ENCODE measurements at places on chromosomes 3 and 15.
A peak's percentile ranks its signal among the peaks of the same experiment; 100 is the strongest.

- peak; percentile 64 for DNase-seq
Measured at GRCh38 chr15:65414841-65415621, 7.7 kb downstream of the IGDCC4 start.

DNA sequence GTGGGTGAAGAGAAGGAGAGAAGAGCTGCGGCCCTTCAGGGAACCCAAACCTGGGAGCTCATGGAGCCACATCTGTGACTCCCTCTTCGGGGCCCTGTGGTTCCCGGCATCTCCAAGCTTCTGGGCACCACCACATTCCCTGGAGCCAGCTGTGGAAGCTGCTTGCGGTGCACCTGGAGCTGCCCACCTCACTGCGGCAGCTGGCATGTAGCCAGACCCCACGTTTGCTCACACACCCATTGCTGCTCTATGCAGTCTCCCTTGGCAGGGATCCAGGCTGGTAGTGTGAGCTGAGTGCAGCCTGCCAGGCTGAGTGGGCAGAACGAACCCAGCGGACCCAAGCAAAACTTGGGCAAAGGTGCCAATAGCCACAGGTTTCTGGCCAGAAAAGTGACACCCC is 16.8 kb upstream of the PLA2G4E start:
- no peak for DNase-seq

- no peak for DNase-seq
Measured at GRCh38 chr3:72593881-72594397, 254.3 kb downstream of the SHQ1 start.

DNA sequence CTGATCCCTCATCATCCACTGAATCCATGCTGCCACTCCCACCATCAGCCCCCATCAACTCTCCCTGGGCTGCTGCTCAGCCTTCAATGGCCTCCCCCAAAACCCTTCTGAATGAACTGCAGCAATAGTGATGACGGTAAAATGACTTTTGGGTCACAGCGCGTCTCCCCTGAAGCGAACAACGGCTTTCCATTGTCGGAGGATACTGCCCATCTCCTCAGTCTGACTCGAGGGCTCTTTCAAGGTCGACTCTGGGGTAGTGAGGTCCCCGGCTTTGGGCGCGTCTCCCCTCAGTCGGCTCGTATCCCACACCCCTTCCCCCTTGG is 57.2 kb upstream of the ZBTB38 start:
- no peak for DNase-seq

DNA sequence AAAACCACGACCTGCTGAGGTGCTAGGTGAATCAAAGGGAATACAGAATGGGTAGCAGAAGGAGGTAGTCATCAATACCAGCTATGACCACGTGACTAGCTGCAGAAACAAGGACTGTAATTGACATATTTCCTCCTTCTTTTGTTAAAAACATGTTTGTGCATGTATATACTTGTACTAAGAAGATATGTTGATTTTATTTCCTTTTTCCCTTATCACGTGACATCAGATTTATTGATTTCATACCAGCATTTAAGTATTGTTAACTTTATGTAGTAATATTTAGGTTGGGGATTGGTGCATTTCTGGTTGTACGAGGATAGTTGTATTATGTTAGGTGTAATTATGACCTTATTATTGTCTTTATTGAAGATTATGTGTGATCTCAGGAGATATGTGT is 36.2 kb downstream of the PEX5L start:
- no peak for DNase-seq

DNA sequence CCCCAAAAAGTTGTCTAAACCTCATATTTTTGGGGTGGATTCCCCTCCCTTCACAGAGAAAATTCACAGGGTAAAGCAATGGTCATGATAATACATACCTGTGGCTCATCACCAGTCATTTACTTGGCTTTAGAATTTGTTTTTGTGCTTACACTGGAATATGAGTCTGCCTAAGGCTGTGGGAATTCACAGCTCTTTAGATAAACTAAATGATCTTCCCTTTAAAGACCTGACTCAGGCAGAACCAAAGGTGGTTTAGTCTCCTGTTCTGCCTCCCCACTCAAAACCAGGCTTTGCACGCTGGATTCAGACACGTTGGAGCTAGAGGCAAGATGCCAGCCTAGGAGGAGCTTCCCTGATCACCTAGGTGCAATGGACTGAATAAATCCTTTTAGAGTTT is 40.3 kb upstream of the BNC1 start:
- DNase-seq = no peak

DNA sequence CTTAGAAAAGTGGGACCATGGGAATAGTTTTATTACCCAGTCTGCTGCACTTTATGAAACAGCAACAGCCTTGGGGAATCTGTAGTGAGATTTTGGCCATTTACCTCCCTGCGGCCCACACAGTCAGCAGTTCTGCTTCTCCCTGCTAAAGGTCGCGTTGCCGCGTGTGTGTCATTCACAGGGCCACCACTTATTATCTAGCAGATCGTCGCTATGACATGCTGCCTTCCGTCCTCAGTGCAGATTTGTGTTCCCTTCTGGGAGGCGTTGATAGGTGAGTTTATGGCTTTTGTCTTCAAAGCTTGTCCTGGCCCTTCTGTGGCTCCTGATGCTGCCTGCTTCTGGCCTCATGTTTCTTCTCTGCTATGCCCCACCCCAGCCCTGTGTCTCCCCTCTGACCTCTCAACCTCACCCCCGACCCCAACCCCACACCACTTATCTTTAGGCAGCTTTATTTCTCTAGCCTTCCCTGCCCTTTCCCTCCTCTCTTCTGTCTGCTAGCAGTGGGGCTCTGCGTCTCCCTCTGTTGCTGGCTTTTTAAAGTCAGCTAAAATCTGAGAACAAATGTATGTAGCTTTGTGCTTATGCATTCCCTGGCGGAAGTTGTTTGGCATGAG is 30.1 kb downstream of the DIS3L start:
- DNase-seq = peak; percentile 43

DNA sequence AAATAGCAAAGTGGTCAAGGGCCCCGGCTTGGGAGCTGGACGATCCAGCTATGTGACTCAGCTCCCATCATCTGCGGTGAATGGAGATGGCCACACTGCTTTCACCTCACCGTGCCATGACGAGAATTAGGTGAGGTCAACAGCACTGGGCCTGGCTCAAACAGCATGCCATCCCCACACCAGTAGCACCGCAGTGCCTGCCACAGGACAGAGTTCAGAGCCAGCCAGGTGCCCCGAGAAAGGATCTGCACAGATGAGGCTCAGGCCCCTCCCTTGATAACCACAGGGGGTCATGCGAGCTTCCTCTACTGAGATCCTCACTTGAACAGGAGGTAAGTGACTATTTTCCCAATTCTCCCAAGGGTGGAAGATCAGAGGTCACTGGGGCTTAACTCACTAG is 29.4 kb downstream of the ZXDC start:
- DNase-seq = no peak

DNA sequence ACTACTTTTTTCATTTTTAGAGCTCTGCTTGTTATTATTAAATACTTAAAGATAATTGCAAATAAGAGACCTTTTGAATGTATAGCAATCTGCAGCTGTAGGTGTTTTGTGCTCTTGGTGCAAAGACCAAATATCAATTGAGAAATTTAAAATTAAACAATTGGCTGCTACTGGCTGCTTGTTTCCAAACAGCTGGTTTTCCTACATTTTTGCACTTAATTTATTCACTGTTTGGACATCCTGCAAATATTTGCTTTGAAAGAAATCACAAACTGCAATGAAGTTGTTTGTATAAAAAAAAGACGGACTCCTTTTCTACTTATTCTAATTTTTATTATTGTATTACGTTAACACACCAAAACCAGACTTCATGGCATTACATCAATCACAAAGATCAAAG is 35.6 kb downstream of the MED12L start:
- DNase-seq = no peak

DNA sequence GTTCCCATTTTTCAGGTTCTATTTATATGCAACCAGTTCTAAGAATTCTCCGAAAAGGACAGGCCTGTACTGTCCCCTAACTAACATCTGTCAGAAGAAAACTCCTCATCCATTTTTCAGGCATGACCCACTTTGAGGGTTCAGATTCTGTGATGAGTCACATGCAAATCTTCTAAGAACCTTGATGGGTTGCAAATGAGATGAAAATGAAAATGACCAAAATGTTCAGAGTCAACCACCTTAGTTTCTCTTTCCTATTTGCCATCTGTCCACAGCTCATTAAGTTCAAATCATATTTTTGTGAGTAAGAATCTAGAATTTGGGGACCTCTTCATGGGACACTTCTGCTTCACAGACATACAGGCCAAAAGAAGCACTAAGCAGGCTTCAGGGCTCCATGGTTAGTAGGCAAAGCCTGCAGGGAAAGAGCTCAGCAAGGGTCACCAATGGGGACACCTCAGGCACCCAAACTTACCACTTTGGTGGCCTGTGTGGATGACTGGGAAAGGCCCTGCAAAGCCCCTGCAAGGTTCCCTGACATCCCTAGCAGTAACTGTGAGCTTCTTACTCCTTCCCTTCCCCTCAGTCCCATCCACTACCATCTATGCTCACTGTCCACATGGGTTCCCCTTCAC is 122.0 kb downstream of the WDR76 start:
- DNase-seq = no peak

DNA sequence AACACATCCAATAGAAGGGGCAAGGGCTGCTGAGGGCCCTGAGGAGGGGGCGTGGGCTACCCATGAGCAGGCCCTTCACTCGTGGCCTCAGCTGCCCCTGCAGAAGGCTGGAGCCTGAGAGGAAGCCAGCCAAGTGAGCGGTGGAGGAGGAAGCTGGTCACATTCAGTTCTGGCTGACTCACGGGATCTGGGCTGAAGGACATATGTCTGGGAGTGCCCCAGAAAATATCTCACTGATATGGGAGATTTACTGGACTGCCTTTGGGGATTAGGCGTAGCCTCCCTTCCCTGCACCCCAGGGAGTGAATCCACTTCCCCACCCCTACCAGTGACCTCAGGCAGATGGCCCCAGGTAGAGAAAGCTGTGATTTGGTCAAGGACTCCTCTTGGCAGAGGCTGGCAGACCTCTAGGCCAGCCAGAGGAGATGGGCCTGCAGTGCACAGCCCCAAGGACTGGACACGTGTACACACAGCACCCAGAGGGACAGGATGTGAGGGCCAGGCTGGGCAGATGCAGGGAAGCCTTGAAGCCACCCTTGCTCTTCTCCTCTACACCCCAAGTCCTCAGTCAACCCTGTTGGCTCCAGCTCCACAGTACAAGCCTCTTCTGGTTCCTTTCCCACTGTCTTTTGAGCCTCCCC is 14.2 kb upstream of the ANKDD1A start:
- no peak for DNase-seq

DNA sequence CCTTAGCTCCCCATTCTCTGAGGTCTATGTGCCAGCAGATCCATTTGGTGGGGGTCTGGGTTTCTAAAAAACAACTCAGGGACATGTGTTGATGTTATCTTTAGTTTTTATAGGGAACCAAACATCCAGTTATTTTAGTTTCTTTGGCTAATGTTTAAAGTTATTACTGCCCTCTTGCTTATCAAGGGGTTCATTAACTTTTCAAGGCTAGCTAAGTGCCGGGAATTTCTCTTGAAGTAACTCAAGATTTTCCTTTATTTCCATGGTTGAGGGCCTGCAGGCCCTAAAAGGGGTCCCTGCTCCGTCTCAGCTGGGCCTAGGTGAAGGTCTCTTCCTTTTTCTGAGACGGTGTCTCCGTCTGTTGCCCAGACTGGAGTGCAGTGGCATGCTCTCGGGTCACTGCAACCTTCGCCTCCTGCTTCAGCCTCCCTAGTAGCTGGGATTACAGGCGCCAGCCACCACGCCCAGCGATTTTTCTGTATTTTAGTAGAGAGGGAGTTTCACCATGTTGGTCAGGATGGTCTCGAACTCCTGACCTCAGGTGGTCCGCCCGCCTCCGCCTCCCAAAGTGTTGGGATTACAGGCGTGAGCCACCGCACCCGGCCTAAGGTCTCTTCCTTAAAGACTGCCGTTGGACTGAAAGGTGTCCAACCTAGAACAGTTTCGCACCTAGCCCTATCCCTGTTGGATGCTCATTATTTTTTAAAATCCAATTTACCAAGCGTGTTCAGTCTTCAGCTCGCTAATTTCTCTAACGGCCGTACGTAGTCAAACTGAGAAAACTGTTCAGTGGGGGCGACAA is 1.3 kb upstream of the OXSR1 start:
- no peak for DNase-seq

- no peak for DNase-seq
Measured at GRCh38 chr3:155390351-155390750, 96.9 kb upstream of the STRIT1 start.

- no peak for DNase-seq
Measured at GRCh38 chr3:5015056-5015455, 35.8 kb downstream of the BHLHE40 start.

- DNase-seq = peak; percentile 16
Measured at GRCh38 chr15:74723754-74724334, 1.5 kb downstream of the CYP1A1 start.

GRCh38 chr3:150775001-150775599 is 12.1 kb upstream of the SIAH2 start:
- no peak for DNase-seq

- DNase-seq = no peak
Measured at GRCh38 chr3:117306299-117306698, 596.7 kb downstream of the TUSC7 start.

- no peak for DNase-seq
Measured at GRCh38 chr3:77800893-77801292, 761.0 kb downstream of the ROBO2 start.

GRCh38 chr3:184242297-184242685 is 6.5 kb downstream of the ALG3 start:
- no peak for DNase-seq

GRCh38 chr15:101013769-101014675 is 94.9 kb downstream of the LRRK1 start:
- DNase-seq = no peak

DNA sequence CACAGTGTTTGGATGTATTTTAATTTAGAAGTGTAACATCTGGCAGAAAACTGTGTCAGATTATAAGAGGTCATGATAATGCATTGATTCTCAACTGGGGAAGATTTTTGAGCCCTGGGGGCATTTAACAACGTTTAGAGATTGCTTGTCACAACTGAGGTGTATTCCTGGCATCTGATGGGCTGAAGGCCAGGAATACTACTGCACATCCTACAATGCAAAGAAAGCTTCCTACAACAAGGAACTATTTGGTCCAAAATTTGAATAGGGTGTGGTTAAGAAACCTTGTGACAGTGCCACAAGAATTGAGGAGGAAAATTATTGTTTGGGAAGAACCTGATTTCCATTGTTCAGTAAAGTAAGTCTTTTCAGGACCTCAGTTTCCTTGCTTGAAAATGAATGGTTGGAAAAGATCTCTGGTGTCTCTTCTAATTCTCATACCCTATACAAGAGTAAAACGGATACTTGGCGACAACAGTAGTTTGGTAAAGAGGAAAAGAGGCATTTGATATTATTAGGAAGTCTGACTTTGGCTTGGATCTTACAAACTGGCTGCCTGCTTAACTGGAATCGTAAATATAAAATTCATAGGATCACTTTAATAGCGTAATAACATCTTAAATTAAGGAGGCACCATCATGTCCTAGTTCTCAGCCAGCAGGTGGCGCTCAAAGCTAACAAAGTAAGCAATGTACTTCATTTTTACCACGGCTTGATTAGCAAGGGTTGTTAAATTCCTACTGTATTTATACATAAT is 4.3 kb downstream of the DAZL start:
- DNase-seq = peak; percentile 83

- no peak for DNase-seq
Measured at GRCh38 chr3:25297667-25298585, 130.1 kb upstream of the RARB start.
